ENCODE measurements at places on chromosomes 1 and 21. TPM values are rescaled to one million over a fixed set of nuclear protein-coding genes. Genes with fewer than 3 reads are reported as not detected.

Gene MUL1
- total RNA-seq, result 24.7 TPM

Gene FCRL2
- total RNA-seq, result not detected

Gene OLFML3
- 0.25 TPM for total RNA-seq

Gene GBP7
- not detected for total RNA-seq

DNA sequence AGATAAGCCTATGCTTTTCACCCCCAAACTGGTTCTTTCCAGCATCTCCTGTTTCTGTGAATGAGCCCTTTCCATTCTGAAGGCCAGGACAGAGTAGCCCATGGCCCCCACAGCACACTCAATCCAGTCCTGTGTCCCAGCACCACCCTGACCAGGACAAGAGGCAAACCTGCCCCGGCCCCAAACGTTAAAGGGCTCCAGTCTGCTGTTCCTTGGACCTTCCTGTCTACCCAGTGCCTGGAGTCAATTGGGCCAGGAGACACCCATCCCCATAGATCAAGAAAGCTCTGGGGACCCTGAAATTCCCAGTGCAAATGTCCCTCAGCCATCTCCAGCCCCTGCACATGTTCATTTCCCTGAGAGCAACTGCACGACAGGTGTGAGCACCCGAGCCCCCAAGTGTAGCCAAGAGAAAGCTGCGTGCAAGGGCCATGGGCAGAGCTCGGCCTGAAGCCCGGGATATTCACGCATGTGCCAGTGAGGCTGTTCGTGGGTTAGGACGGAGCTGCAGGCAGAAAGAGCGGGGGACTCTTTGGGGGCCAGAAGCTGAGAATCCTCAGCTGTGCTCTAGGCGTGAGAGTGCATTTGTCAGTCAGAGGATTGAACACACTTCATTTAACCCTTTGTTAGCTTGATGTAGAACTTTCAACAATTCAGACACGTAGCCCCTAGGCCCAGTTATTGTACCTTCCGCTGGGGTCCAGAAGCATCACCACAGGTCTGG, 4.2 kb upstream of the RIPK4 start:
- DNase-seq, result no peak
- H3K4me3 ChIP-seq, result no peak overlapping the region
- H3K4me1 ChIP-seq, result peaks cover 20% of the 10 kb centered on the region

GRCh38 chr1:173038875-173039554, 11.7 kb downstream of the TNFSF18 start:
- no peaks in the 10 kb centered on the region for H3K36me3 ChIP-seq
- DNase-seq, result no peak
- H3K4me3 ChIP-seq, result no peak overlapping the region
- H3K27ac ChIP-seq, result no peak overlapping the region
- H3K4me1 ChIP-seq, result peaks cover 21% of the 10 kb centered on the region

GRCh38 chr1:222095606-222096475, 354.0 kb upstream of the DUSP10 start:
- H3K36me3 ChIP-seq, result no peaks in the 10 kb centered on the region
- H3K27ac ChIP-seq, result no peak overlapping the region
- no peaks in the 10 kb centered on the region for H3K27me3 ChIP-seq
- no peak overlapping the region for H3K4me3 ChIP-seq
- H3K4me1 ChIP-seq, result peaks cover 3% of the 10 kb centered on the region

GRCh38 chr1:47659146-47659545, 221.3 kb downstream of the FOXD2 start:
- H3K4me1 ChIP-seq, result no peaks in the 10 kb centered on the region
- no peak for DNase-seq
- H3K4me3 ChIP-seq, result no peak overlapping the region

DNA sequence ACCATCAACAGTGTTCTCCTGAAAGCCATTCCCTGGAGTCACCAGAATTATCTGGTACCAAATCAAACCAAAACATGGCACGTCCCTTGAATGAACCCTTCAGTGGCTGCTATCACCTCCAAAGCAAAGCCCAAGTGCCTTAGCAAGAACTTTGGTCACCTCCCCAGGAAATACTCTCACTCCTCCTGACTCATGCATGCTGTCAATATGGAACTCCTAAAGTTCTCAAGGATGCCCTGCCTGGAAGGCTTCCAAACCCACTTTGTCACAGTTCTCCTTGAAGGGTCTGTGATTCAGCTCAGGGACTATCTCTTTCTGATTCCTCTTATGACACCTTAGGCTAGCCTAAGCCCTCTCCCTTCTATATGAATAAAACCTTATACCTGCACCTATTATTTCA, 146.1 kb upstream of the RUNX1 start:
- H3K36me3 ChIP-seq, result no peaks in the 10 kb centered on the region
- peaks cover 13% of the 10 kb centered on the region for H3K4me1 ChIP-seq
- H3K27me3 ChIP-seq, result no peaks in the 10 kb centered on the region
- DNase-seq, result no peak
- no peak overlapping the region for H3K4me3 ChIP-seq

DNA sequence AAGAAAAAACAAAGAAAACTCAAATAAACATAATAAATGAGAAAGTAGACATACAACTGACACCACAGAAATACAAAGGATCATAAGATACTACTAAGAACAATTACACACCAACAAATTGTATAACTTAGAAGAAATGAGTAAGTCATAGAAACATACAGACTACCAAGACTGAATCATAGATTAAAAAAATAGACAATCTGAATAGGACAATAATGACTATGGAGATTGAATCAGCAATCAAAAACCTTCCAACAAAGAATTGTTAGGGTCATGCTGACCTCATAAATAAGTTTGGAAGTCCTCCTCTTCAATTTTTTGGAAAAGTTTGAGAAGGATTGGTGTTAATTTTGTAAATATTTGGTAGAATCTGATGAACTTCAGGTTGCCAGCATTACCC, 159.0 kb downstream of the PTBP2 start:
- no peak overlapping the region for H3K27ac ChIP-seq
- H3K36me3 ChIP-seq, result no peaks in the 10 kb centered on the region
- no peaks in the 10 kb centered on the region for H3K27me3 ChIP-seq
- no peaks in the 10 kb centered on the region for H3K4me1 ChIP-seq

DNA sequence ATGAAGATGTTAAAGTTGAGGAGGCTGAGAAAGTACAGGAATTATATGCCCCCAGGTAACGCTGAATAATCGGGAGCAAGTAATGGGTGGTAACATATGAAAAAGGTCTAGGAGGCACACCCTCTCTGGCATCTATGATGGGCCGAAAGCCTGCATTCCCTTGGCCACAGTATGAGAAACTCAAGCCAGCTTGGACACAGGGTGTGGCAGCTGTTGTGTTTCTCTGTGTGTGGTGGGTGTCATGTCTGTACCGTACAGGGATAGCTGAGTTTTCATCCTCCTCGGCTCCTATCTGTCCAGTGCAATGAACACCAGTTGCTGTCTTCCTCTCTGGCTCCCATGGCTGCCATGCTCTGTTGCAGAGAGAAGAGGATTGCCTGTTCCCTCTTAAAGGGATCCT, 32.9 kb downstream of the NBPF3 start:
- H3K4me3 ChIP-seq, result no peak overlapping the region
- H3K27me3 ChIP-seq, result no peaks in the 10 kb centered on the region
- DNase-seq, result no peak
- H3K36me3 ChIP-seq, result no peaks in the 10 kb centered on the region
